ENCODE measurements at places on chromosomes 1 and 21. TPM values are rescaled to one million over a fixed set of nuclear protein-coding genes. Genes with fewer than 3 reads are reported as not detected.

The HMGCS2 gene
- 0.76 TPM for total RNA-seq

The FOXD2 gene
- total RNA-seq, result 0.08 TPM

DNA sequence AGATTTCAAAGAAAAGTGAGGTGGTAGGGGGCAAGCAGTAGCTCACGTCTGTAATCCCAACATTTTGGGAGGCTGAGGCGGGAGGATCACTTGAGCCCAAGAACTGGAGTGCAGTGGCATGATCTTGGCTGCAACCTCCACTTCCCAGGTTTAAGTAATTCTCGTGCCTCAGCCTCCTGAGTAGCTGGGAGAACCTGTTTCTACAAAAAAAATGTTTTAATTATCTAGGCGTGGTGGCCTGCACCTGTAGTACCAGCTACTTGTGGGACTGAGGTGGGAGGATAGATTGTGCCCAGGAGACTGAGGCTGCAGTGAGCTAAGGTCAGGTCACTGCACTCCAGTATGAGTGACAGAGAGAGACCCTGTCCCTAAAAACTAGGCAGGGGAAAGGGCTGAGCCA is 2.6 kb upstream of the TSPAN1 start:
- no peak for ATAC-seq

- ATAC-seq, result no peak
Measured at GRCh38 chr1:196317535-196318522, 290.4 kb downstream of the KCNT2 start.

DNA sequence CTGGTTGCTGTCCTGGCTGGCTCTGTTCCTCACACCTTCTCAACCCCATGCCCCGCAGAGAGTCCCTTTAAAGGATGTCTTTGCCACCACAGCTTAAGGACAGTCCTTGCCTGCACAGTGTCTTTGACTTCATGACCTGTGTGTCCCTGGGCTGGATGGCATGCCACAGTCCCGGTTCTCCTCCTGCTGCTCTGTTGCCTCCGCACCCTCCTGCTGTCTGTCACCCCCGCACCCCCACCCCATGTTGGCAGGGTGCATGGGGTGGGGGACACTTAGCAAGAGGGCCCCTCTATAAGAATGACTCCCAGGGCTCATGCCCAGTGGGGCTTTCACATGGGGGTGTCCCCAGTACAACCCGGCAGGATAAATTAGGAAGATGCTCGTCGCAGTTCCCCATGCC is 41.6 kb upstream of the PADI1 start:
- no peak for ATAC-seq

DNA sequence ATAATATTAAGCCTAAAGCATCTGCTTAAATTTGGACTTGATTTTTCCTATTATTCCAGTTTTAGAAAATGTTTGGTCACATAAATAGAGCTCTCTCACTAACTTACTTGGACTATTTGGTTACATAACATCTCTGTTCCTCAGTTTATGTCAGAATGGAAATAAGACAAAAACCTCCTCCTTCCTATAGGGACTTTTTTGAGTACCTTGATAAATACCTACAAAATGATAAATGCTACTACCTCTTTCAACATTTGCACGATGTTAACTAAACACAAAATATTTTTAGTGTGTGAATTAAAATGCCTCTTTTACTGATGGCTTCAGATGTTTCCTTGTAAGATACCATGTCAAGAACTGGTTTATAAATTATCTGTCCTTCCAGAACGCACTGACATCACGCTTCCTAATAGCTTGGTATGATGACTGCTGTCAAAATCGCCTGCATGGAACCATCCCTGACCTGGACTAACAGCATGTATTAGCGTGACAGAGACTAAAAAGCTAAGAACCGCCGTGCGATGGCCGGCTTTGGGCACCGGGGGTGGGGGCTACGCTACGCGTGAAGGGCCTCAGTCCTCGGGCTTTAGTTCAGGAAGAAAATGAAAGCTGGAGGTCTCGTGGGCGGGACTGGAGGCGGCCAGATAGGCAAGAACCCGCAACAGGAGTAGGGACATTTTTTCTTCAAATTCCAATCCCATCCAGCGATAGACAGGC is 133.2 kb upstream of the BARHL2 start:
- no peak for ATAC-seq

DNA sequence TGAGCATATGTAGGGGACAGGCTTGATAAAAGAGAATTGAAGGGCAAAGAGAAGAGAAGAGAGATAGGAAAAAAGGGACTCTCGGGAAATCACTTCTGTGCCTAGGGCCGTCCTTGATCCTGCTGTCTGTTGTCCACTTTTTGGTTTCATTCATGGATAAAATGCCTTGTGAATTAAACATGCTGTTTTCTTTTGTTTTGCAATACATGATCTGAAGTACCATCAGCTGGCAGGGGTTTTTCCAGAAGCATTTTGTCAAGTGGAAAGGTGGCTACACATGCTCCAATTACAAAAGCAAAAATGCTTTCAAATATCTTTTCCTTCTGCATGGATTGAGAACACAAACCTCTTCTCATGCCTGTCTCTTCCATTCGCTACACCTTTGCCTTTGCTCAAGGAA is 361.7 kb downstream of the PDE4B start:
- ATAC-seq, result no peak

DNA sequence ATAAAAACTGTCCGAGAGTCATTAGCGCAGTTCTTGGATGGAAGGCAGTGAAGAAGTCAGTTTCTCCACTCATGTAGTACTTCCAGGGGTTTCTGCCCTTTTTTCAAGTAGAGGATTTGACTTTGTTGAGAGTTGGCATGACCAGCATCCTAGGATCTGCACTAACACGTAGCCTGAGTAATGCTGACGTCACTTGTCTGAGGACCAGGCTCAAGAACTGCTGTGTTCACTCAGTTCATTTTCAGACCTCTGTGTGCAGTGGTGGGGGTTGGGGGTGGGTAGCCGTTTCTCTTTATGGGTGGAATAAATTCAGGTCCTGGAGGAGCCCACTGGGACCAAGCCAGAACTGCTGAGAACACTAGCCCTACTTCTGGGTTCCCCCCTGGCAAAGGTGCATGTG is 53.3 kb downstream of the MRPS6 start:
- ATAC-seq, result peak; percentile 52

GRCh38 chr1:8844501-8845006 is 27.1 kb upstream of the RERE start:
- ATAC-seq, result no peak

All from esophagus mucosa (tissue), 1 donor.